Heart right ventricle (tissue), 16 donors: ENCODE measurements at places on chromosomes 13 and 19. TPM values are rescaled to one million over a fixed set of nuclear protein-coding genes. Genes with fewer than 3 reads are reported as not detected.

BEST2 gene
- polyA plus RNA-seq = not detected

MYH14 gene
- polyA plus RNA-seq = 29.3 TPM

KCNN4 gene
- polyA plus RNA-seq = 1.2 TPM

PRRG2 gene
- 2.4 TPM for polyA plus RNA-seq

KLK1 gene
- polyA plus RNA-seq = 0.39 TPM

DNA sequence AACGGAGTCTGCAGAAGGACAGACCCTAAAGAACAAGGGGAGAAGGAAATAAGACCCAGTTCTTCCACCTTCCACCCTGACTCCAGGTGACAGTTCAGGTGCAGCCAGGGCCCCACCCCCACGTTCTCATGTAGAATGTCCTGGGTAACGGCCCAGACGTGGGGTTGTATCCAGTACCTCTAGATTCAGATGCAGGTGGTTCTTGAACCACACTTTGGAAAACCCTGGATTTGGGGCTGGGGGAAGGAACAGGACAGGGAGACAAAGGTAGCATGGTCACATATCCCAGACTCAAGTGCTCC lies 2.2 kb downstream of the DMPK start:
- DNase-seq = no peak

DNA sequence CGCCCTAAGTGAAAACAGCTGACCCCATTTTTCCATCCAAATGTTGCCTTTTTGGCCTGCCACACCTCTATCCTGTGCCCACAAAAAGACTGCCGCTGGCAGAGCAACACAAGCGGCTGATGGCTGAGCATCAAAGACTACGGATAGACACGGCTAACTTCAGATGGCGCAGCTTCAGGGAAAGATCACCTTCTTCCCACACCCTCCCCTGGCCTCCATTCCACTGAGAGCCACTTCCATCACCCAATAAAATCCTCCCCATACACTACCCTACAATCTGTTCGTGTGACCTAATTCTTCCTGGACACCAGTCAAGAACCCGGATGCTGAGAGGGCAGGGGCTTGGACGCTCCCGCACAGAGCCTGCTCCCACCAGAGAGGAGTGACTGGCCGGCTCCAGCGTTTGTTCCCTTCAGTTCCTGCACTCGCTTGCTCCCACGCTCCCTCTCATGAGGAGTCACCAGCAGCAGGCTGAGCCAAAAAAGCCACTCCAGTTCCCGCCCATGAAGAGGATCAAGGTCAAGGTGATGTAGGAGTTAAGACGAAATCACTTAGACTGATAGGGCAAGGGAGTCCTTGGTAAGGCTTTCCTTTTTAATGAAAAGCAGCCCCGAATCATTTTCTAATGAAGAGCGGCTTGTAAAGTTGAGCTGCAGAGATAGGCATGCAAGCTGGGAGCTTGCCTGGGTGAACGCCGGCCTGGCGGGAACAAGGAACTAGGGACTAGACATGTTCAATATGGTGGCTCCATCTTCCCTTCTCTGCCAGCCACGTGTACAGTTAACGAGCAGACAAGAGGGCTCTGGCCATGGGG lies 35.7 kb downstream of the TSKS start:
- peak; percentile 65 for DNase-seq

- no peak for DNase-seq
These were observed 18.1 kb downstream of the DDX39A start for GRCh38 chr19:14400951-14401431.

GRCh38 chr19:43534816-43535761 lies 2.1 kb downstream of the ZNF575 start:
- DNase-seq = peak; percentile 68

DNA sequence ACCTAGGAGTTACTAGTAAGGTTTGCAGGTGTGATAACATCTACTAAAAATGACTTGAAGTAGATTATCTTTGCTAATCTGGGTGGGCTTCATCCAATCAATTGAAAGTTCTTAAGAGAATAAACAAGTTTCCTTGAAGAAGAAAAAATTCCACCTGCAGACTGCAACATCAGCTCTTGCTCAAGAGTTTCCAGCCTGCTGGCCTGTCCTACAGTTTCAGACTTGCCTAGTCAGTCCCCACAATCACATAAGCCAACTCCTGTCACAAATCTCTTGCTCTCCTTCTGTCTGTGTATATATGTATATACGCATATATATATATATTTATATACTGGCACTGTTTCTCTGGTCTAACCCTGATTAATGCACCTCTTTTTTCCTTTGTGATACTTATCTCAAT lies 67.3 kb upstream of the ITM2B start:
- no peak for DNase-seq

DNA sequence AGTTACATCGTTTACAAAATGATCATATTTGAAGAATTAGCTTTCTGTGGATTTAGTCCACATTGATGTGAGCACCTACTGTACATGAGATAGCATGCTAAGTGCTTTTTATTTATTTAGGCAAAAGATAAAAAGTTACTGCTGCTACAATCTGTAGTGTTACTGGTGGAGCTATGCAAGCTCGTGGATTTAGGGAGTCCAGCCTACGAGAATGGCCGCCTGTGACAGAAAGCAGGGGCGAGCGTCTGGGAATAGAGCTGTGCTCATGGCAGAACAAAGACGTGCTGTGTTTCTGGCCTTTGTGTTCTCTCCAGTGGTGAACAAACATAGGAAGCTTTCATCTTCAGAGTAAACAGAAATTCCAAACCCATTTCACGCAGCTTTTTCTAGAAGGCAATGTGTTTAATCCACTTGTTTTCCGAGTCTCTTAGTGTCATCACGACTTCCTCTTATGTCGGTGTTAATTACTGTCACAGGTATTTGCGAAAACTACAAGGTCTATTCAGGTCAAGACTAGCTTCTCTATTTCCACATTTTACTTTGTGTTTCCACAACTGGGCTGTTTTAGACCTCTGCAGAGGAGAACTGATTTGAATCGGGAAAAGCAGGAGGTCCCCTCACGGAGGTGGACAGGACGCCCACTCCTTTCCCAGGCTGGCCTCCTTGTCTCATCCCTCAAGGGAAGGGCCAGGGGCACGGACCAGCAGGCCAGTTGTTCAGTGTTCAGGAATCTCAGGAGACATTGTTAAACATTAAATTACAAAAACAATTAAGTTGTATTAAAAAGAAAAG lies 67.3 kb downstream of the ATP11A start:
- no peak for DNase-seq

GRCh38 chr13:46663206-46664037 lies 110.5 kb downstream of the LRCH1 start:
- DNase-seq = no peak

DNA sequence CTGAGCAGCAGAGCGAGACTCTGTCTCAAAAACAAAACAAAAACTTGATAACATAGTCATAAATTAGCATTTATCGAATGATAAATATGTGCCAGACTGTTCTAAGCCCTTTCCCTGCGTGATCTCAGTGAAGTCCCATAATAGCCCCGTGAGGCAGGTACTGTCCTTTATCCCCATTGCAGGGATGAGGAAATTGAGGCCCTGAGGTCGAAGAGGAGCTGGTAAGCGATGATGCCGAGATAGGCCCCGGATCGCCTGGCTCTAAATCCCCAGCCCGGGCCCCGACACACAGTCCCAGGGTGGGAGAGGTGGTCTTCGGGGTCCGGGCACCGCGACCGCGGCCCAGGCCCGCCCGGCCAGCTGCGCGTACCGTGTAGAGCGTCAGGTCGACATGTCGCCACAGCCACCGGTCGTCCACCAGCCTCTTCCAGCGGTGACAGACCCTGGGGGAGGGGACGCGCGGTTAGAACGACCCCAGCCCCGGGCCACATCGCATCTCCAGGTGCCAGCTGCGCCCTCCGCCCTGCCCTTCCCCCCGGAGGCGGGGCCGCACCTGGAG lies 625 bp downstream of the FBXL12 start:
- no peak for DNase-seq

- no peak for DNase-seq
These were observed 86.8 kb upstream of the RNF113B start for GRCh38 chr13:98263841-98264240.

DNA sequence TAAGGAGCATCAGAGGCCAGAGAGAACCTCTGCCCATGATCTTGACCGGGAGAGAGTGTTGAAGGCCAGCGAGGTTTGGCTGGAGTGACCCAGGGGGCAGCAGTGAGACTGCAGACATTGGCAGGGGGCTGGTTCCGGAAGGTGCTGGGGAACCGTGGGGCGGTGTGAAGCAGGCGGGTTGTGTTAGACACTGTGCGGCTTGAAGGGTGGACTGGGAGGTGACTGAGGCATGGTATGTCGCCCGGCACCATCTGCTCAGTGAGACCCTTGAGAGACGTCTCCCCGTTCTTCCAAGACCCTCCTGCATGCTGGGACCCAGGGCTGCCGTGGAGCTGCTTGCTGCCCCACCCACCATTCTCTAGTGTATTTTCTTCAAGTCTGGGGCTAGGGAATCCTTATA lies 24.6 kb downstream of the CARM1 start:
- DNase-seq = no peak
